ENCODE measurements at places on chromosomes 2 and 18.
A peak's percentile ranks its signal among the peaks of the same experiment; 100 is the strongest.

DNA sequence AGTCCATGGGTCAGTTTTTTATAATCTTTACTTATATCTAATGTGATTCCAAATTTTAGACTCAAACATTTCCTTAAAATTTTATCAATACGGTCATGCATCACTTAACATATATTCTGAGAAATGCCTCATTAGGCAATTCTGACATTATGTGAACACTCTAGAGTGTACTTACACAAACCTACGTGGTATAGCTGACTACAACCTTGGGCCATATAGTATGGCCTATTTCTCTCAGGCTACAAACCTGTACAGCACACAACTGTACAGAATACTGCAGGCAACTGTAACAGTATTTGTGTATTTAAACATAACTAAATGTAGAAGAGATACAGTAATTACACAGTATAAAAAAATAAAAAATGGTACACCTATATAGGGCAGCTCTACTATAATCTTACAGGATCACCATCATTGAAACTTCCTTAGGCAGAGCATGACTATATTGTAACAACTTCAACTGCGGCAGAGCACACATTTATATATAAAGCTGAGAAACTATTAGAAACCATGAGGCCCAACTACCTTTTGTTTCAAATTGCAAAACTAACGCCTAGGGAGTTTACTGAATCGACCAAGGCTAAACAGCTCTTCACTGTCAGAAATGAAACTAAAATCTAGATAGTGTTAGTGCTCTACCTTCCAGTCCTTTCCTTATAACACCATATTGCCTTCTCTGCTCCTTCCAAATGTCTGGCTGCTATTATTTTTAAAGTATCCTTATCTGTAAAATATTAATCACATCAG, 6.9 kb downstream of the YES1 start:
- DNase-seq: no peak

- no peak for DNase-seq
Observed at GRCh38 chr2:211479536-211480150, 923.2 kb downstream of the CPS1 start.

GRCh38 chr2:120452945-120453634, 107.2 kb downstream of the INHBB start:
- DNase-seq: no peak

GRCh38 chr2:39158351-39158750, 37.5 kb upstream of the SOS1 start:
- no peak for DNase-seq

DNA sequence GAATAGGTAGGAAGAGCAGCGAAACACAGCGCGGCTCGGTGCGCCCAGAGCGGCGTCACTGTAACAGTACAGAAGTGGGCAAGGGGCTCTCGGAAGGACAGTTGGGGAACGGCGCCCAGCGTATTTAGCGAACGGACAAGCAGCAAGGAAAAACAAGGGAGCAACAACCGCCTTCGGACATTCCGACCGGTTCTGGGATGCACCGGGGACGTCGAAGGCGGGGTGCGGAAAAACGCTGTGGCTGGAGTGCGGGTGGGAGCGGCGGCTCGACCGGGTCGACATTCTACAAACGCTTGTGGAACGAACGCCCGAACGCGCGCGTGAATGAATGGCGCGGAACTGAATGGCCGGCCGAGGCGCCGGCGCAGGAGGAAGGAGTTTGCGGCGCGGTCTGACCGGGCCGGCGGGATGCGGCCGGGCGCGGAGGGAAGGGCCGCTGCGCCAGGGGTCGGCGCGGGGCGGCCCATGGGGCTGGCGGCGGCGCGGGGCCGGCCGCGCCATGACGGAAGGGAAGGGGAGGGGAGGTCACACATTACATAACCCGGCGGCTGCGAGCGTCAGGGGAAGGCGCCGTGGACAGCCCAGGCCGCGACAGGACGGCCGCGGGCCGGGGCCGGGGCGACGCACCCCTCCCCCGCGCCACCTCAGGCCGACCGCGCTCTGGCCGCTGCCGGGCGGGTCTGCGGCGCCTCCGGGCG, 605 bp downstream of the REV1 start:
- peak; percentile 84 for DNase-seq

DNA sequence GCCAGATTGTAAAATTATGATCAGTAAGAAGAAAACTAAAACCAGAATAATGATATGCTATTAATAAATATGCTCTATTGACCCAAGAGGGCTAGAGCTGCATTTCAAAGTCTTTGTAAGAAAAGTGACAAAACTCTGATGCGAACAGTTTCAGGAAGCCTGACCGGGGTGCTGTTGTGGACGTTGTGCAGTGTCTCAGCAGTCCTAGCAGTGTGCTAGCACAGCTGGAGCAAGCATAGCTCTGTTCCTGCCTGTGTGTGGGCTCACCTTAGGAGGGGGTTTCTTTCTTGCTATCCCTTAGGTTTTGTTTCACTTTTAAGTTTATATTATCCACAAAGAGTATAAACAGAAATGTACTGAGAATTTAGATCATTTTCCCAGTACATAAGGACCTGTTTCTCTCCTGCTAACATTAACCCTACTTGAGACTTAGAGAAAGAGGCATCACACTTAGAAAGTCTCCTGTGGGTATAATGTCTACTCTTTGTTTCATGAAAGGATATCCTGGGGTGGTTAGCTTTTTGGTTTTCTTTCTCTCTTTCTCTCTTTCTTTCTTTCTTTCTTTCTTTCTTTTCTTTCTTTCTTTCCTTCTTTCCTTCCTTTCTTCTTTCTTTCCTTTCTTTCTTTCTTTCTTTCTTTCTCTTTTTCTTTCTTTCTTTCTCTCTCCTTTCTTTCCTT, 124.5 kb downstream of the TMEM182 start:
- no peak for DNase-seq

DNA sequence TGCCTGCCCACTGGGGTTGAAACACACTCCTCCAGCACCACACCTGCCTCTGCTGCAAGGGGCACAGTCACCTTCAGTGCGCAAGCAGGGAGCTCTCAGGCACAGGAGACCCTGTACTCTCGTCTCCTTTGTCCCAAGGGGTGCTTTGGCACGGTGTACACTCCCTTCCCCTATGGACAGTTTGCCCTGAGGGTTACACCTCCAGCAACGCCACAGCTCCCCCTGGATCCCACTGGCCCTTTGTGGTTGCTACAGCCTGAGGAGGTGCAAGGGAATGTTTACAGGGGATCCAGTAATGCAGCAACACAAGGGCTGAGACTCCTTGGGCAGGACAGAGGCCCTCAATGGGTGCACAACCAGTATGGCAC, 45.2 kb upstream of the FAM117B start:
- DNase-seq: peak; percentile 21

- no peak for DNase-seq
Observed at GRCh38 chr2:17573804-17574175, 33.3 kb downstream of the VSNL1 start.

GRCh38 chr2:68747900-68748299, 13.3 kb downstream of the ARHGAP25 start:
- no peak for DNase-seq

- DNase-seq: no peak
Observed at GRCh38 chr2:181972431-181973170, 13.1 kb upstream of the PPP1R1C start.

- no peak for DNase-seq
Observed at GRCh38 chr2:233426619-233427342, 72.5 kb downstream of the DGKD start.
